GM19239 (cell line): ENCODE measurements at places on chromosomes 11 and 22.

GRCh38 chr11:80297858-80298632 lies 857.2 kb upstream of the TENM4 start:
- DNase-seq, result no peak

DNA sequence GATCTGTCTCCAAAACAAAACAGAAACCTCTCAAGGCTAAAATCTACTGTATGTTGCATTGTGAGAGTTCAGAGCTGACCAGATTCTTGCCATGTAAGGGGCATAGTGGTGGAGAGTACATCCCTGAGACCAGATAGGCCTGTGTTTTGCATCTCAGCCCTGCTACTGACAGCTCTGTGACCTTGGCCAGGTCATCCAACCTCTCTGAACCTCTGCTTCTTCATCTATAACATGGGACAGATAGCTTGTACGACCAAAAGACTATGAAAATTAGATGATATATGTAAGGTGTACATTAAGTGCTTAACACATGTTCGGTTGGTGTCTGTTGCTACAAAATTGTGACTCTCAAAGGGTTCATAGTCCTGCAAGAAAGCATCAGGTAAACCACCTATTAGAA lies 22.9 kb downstream of the ZNRF3 start:
- no peak for DNase-seq

- no peak for DNase-seq
These were observed 698.5 kb downstream of the KCNA4 start for GRCh38 chr11:29318134-29318845.

GRCh38 chr11:129731316-129731715 lies 84.3 kb upstream of the TMEM45B start:
- DNase-seq, result no peak

DNA sequence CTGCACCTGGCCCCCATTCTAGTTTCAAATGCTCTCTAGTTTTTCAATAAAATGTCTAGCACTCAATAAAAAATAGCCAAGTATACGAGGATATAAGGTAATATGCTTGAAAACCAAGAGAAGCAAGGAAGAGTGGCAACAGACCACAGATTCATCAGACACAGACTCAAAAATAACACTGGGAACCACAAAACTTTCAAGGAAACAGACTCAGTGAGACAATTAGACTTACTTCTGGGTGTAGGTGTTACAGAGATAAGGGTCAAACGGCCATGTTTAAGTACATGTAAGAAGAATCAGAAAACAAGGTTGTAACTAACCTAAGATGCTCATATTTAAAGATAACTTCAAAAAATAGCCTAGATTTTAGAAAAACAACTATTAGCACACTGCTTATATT lies 67.0 kb downstream of the TRMU start:
- no peak for DNase-seq

GRCh38 chr11:114972105-114972504 lies 293.8 kb downstream of the NXPE2 start:
- DNase-seq, result no peak

DNA sequence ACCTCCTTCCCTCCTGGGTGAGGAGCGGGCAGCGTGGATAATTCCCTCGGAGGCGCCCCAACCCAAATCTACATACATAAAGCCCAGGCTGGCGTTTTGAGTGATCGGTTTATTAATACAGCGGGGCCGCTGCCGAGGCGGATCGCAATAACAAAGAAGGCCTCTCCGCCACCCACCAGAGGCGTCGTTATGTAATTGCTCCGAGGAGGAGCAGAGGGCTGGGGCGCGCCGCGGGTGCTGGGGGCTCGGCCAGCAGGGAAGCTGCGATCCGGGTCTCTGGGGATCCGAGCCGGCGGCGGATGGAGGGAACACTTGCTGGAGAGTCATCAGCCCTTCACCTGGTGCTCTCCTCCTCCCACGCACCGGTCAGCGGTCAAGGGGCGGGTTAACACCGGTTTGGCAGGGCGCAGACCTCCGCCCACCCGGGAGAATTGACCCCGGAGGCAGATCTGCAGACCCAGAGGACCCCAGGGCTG lies 6.4 kb upstream of the TP53I11 start:
- no peak for DNase-seq

- no peak for DNase-seq
These were observed 40.6 kb downstream of the OSBP start for GRCh38 chr11:59574932-59575502.

- DNase-seq, result no peak
These were observed 173.2 kb downstream of the KIF18A start for GRCh38 chr11:27934830-27935145.

DNA sequence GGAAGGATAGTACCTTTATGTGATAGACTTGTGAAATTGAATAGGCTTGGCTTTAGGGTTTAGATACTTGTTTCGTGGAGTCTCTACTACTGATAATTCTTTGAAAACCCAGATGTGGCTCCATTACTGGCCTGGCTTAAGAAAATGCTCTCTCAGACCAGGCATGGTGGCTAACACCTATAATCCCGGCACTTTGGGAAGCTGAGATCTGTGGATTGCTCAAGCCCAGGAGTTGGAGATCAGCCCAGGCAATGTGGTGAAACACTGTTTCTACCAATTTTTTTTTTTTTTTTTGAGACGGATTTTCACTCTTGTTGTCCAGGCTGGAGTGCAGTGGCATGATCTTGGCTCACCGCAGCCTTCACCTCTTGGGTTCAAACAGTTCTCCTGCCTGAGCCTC lies 40.9 kb downstream of the ATG13 start:
- no peak for DNase-seq

DNA sequence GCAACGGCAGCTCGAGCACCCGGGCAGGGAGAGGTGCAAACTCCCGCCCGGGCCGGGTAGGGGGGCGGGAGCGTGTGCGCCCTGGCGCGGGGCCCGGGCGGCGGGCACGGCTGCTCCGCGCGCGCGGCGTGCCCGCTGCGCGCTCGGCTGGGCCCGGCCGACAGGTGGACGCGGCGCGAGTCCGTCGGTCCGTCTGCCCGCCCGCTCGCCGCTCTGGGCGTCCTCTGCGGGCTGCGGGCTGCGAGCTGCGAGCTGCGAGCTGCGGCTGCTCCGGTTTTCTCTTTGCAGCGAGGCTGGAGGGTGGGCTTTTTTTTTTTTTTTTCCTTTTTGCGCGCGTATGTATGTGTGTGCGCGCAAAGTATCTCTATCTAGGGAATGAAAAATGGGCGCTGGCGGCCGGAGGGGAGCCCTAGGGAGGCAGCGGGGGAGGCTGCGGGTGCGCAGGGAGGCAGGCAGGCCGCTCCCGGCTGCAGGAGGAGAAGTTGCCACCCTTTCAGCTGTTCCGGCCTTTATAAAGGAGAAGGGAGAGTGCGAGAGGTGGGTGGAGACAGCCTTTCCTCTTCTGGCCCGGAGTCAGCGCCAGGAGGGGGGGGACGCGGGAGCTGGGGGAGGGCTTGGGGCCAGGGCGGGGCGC lies at the start of gene PDGFB:
Gene PDGFB (minus strand): TSS at position 487 of the 634 bp plus-strand sequence. CDS start 1,019 bp downstream, outside the sequence.
- DNase-seq, result no peak

DNA sequence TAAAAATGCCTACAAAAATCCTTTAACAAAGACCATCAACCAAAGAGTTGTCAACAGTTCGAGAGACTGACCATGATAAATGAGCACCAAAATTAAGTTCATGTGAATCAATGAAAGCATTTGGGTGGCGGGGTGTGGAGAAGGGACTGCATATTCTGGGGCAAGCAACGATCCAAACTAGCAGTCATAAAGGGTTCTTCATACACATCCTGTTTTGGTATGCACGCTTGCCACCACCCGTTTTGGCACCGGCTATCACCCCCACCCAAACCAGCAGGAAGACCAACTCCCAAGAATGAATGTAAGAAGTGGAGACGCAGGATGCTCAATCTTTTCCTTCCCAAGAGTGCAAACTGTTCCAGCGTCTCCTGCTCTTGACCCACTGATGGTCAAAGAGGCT lies 80.8 kb downstream of the SGSM3 start:
- DNase-seq, result no peak

DNA sequence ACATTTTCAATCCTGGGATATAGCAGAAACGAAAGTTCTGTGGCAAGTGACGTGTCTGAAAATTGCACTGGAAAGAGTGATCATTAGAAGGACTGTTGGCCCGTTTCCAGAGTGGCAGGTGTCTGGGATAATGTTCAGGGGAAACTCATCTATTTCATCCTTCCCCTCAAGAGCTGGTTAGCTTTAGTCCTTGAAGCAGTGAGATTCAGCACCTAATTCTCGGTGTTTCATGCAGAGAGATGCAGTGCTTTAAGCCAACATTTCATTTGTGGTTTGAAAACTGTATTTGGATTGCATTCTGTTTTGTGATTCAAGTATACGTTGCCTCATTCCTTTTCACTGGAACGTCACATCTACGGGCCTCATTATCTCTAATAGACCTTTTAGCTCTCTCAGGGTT lies 205.0 kb upstream of the RAG2 start:
- no peak for DNase-seq

- DNase-seq, result no peak
These were observed 24.5 kb downstream of the ARHGAP1 start for GRCh38 chr11:46675949-46676348.

- DNase-seq, result no peak
These were observed 21.7 kb upstream of the IFITM3 start for GRCh38 chr11:342328-342727.

- no peak for DNase-seq
These were observed 64.6 kb downstream of the ARHGEF12 start for GRCh38 chr11:120400564-120401364.

DNA sequence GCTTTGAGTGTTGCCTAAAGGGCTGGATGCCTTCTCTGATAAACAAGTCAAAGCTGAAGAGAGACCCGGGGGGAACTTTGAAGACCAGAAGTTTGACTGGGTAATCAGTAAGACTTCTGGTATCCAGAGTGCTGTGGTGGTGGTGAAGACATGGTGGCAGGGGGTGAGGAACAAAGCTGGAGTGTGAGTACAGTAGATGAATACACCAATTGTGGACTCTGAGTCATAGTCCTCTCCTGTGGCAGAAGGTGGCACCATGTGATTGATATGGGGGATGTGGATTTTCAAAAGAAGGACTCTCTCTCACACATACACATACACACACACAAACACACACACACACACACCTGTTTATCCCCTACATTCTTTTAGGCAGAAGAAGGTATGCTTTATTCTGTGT lies 12.3 kb downstream of the MS4A6A start:
- DNase-seq, result no peak

DNA sequence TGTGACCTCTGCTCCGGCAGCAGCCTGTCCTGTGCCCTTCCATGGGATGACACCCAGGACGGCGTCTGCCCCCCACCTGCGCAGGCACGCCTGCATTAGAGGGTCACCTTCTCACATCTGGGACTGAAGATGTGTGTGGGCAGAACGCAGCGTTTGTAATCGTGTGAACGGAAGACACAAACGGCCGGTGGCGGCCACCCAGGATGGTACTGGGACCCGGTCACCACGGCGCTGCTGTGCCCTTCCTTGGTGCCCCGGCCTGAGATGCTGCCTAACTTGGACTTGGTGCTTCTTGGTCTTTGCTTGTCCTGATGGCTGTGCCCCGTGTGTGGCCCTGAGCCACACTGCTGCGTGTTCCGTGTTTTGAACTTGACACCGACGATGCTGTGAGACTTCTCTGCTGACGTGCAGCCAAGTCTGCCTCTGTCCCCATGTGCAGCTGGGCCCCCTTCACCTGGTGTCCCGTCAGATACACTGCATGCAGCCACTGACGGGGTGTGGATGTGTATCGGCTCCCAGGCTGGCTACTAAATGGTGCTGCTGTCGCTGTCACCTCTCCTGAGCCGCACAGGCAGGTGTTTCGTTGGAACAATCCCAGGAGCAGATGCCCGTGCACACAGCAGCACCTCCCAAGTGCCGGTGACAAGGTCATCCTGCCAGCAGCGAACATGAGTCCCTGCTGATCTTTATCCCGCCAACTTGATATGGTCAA lies 21.4 kb downstream of the YPEL1 start:
- no peak for DNase-seq
